ENCODE measurements at places on chromosomes 7 and 10.

DNA sequence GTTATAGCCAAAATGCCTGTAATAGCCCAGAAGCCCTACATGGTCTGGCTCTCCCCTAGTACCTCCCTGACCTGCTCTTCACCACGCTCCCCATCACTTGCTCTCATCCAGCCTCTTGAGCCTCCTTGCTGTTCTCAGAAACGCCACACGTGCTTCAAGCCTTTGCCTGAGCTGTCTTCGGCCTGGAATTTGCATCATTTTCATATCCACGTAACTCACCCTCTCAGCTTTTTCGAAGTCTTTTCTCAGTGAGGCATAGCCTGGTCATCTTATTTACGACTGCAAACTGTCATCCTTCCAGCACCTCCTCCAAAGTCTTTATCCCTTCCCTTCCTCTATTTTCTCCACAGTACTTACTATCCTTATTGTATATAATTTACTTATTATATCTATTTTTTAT, 151.0 kb upstream of the AHR start:
- DNase-seq: no peak

DNA sequence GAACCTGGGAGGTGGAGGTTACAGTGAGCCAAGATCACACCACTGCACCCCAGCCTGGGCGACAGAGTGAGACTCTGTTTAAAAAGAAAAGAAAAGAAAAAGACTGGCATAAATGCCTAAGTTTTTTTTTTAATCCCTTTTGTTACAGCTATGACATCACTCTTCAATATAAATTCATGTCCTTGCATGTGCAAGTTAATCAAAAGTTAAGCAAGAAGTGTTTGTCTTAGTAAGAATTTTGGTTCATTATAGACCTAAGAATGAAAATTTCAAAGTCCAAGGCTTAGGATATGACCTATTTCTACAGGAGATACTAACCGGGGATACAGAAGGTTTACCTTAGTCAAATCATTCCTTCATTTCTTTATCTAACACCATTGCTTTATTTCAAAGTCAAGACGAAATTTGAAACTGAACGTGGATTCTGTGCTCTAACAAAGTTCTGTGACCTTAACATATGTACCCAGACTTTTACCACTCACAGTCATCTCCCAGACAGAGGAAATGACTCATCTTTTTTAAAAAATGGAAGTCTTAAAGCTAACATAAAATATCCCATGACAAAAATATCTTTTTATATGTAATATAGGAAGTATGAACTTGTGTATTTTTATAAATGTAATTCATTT, 29.3 kb upstream of the ITGB8 start:
- DNase-seq: no peak

- no peak for DNase-seq
These were observed 25.6 kb upstream of the MKX start for GRCh38 chr10:27771231-27771630.

GRCh38 chr7:35705932-35706461, 11.1 kb upstream of the HERPUD2 start:
- no peak for DNase-seq

- DNase-seq: no peak
These were observed 160.9 kb upstream of the BMPER start for GRCh38 chr7:33744293-33745075.

- DNase-seq: no peak
These were observed 22.7 kb downstream of the ANK3 start for GRCh38 chr10:60367024-60367423.

GRCh38 chr10:125123476-125124114, 36.8 kb downstream of the CTBP2 start:
- DNase-seq: no peak

DNA sequence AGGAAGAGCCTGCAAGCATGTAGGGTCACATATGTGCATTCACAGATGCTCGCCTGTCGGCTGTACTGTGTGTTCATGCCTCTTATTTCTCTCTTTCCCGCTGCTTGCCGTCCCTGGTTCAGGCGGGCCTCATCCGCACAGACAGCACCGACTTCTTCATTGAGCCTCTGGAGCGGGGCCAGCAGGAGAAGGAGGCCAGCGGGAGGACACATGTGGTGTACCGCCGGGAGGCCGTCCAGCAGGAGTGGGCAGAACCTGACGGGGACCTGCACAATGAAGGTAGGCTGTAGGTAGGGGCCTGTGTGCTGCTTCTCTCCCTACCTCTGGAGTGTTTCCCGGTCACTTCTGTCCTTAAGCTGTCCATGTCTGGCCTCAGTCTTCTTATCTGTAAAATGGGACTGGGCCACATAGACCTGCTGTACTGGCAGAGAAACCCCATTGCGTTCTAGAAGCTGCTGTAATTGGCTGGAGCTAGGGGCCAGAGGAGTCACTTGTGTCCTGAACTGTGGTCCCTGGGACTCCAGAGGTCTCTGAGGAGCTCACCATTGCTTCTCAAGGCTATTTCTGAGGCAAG, 30.0 kb downstream of the ADAMTS14 start:
- DNase-seq: no peak

GRCh38 chr7:30159698-30160143, 24.9 kb downstream of the MTURN start:
- DNase-seq: no peak

DNA sequence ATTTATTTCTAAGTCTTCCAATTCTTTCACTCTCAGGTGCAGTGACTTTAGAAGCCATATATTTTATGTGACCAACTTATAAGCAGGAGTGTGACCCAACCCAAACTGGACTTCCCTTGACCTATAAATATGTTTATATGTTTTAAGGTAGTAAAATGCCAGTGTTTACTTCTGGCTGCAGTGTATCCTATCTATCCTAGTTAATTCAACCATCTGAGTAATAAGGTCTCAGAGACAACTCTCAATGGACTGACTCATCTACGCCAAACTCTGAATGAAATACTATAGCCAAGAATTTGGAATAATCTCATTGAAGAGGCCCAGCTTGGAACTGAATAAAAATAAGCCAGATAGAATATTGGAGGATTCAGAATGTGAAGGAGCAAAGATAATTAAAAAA, 544.5 kb upstream of the SORCS1 start:
- DNase-seq: no peak

DNA sequence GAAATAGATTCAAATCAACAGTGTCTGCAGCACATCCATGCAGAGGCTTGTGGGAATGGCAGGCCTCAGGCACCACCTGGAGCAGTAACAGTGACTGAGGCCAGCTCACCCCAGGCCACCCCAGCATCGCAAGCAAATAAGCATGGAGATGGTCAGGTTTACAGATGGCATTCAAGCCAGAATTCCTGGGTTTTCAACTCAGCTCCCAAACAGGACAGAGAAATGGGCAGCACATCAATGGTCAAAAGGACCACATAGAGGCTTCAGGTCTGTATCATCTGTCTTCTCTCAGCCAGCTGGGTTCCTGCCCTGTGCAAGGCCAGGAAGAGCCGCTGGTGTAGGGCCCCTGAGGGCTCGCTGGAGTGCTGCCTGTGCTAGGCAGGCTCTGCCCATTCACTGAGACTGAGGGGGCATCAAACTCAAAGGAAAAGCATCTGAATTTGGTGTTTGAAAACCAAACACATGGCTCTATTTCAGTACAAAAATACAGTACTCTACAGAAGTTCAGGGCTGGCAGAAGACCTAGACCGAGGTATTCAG, 112.5 kb downstream of the KMT2E start:
- no peak for DNase-seq

GRCh38 chr10:90822508-90822907, 35.3 kb downstream of the HTR7 start:
- DNase-seq: no peak

- no peak for DNase-seq
These were observed 10.9 kb downstream of the SUFU start for GRCh38 chr10:102514487-102515311.

DNA sequence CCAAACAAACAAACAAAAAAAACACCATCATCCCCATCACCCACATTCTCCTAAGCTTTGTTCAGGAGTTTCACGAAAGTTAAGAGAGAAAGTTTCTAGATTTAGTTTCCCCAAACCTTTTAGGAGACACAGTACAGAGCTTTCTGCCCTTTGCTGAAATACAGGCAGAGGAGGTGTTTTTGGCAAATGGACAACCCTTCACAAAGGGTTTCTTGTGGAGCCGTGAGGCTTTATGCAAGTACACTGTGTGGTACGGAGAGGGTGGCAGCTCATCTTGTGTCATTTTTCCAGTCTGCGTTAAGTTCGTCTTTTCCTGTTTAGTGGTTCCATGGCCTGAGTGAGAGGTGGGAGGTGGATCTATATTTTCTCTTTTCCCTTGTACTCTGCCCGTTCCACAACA, 215.5 kb upstream of the PRKCQ start:
- DNase-seq: no peak

- no peak for DNase-seq
These were observed 373.2 kb downstream of the PLXNA4 start for GRCh38 chr7:132203021-132203420.

DNA sequence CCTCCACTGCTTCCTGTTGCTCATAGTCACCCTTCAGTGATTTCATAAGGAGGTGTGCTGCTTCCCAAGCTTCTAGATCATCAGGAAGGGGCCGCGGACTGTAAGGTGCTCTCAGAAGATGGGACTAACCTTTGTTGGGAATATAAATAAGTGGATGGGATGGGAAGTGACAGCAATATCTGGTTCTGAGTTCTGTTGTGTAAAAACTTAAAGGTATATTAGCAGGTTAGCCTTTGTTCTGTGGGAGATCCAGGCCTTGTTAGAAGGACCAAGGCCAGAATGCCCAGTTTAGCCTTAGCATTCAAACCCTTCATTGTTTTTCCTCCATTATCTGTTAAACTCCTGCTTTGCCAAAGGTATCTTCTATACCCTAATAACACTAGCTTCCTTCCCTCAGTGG, 12.4 kb downstream of the BUB3 start:
- DNase-seq: no peak

DNA sequence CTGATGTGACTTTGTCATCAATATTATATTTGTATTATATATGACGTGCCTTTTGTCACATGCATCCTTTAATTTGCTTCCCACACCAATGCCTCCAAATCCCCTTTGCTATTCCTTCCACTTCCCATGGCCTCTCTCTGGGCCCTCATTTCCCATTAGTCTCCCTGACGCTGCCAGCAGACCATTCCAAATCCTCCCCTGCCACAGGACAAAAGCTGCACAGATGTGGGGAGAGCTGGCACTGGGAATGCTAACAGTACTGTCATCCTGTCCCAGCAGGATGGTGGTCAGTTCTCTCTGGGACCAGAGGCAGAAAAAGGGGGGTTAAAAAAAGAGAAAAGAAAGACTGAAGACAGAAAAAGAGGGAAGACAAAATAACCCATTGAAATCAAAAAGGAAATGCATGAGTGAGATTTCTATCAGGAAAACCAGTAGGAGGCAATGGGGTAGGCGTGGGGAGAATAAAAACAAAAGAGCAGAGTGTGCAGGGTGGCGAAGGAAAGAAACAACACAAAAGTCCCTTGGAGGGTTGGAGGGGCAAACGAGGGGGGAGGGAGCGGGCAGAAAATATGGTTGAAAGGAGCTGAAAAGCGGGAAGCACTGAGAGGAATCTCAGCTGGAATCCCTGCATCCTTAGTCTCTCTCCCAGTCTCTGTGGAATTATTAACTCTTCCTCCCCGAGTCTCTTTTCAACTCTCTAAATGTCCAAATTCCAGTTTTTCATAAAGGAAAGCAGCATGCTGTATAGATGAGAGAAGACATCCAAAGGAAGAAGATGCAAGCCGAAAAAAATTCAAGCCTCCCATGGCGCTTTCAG, 59.2 kb upstream of the PTN start:
- no peak for DNase-seq
